ENCODE measurements at places on chromosomes 2 and 18. TPM values are rescaled to one million over a fixed set of nuclear protein-coding genes. Genes with fewer than 3 reads are reported as not detected.
A peak's percentile ranks its signal among the peaks of the same experiment; 100 is the strongest.

Gene CCDC138
- polyA plus RNA-seq = 1.8 TPM

Gene SERPINB2
- 14.5 TPM for polyA plus RNA-seq

Gene PPP1R1C
- 1.2 TPM for polyA plus RNA-seq

Gene KIF5C
- polyA plus RNA-seq = 0.22 TPM

Gene CHST10
- polyA plus RNA-seq = 5.5 TPM

Gene LINC00305
- polyA plus RNA-seq = 0.44 TPM

Gene TCF23
- 0.04 TPM for polyA plus RNA-seq

Gene ADAM23
- polyA plus RNA-seq = 0.76 TPM

Gene GDF7
- polyA plus RNA-seq = 0.10 TPM

Gene PTPRN
- 0.22 TPM for polyA plus RNA-seq

Gene ZNF521
- 1.5 TPM for polyA plus RNA-seq

DNA sequence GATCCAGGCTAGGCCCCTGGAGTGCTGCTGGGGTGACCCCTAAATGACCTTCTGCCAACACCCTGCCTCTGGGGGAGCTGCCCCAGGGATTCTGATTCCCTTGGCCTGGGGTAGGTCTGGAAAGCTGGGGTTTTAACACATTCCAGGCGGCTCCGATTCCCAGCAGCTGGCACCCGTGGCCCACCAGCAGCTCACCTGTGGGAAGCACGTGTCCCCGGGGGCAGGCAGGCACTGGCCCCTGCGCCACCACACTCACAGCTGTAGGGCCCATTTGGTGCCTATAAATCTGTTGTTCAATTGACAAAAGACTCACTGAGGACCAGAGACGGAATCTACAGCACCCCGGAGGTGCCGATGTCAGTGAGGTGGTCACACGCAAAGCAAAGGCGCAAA lies 4.1 kb upstream of the KLHL30 start:
- H3K27me3 ChIP-seq = peaks cover 2% of the 10 kb centered on the region
- DNase-seq = no peak
- H3K27ac ChIP-seq = no peak overlapping the region

DNA sequence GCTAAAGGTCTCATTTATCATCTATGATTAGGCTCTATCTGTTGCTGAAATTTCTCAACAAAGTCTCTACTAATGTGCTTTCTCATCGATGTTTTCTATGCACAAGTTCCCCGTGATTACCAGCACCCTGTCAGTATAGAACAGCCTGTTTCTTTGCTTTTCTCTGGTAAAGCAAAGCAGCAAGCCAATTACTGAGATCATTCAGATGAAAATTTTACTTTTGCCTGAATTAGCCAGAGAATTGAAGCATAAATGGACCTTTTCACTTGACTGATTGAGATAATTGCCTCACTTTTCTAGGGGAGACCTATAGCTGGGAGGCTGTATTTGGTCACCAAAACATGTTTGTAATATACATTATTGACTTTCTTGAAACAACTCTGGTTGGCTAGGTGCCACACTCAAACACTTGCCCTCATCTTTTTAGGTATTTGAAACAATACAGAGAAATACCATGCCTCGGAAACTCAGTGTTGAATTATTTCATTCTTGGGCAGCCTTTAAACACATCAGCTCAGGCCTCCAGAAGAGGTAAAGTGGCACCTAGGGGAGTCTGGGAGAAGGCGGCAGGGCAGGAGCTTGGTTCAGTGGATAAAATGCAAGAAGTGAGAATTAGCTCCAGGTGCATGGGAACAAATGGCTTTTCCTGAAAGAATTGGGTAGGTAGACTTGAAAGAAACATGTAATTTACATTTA lies 96.2 kb downstream of the GALNT3 start:
- no peaks in the 10 kb centered on the region for H3K4me1 ChIP-seq
- H3K27ac ChIP-seq = no peak overlapping the region
- no peaks in the 10 kb centered on the region for H3K36me3 ChIP-seq
- no peak for DNase-seq

- no peaks in the 10 kb centered on the region for H3K4me1 ChIP-seq
- no peak overlapping the region for H3K27ac ChIP-seq
- no peak for DNase-seq
- H3K36me3 ChIP-seq = no peaks in the 10 kb centered on the region
- H3K4me3 ChIP-seq = no peak overlapping the region
These were observed 143.8 kb downstream of the GALNT14 start for GRCh38 chr2:30994227-30995056.

DNA sequence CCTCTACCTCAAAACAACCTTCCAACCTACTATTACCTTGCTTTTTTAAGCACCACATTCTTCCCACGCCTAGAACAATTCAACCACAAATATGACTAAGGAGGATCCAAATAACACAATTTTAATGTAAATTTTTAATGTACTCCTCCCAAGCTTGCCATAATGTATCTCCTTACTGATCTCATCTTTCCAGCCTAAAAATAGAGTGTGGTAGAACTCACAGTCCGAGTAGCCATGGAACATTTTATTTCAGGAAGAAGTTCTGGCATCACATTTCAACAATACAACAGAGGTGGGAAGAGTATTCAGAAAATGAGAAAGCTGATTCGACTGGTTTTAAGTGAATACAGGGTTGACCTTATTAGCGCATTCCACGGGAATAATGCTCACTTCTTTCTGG lies 15.4 kb downstream of the FEZ2 start:
- no peak overlapping the region for H3K4me3 ChIP-seq
- no peaks in the 10 kb centered on the region for H3K4me1 ChIP-seq
- no peak for DNase-seq
- H3K27ac ChIP-seq = no peak overlapping the region

- H3K27ac ChIP-seq = no peak overlapping the region
- no peak for DNase-seq
- no peaks in the 10 kb centered on the region for H3K36me3 ChIP-seq
- no peaks in the 10 kb centered on the region for H3K27me3 ChIP-seq
- no peak overlapping the region for H3K4me3 ChIP-seq
- no peaks in the 10 kb centered on the region for H3K4me1 ChIP-seq
These were observed 173.0 kb upstream of the STK17B start for GRCh38 chr2:196344397-196344796.

GRCh38 chr2:7956126-7956689 lies 725.6 kb upstream of the ID2 start:
- no peaks in the 10 kb centered on the region for H3K36me3 ChIP-seq
- no peak overlapping the region for H3K27ac ChIP-seq
- H3K27me3 ChIP-seq = no peaks in the 10 kb centered on the region
- no peak for DNase-seq
- H3K4me1 ChIP-seq = no peaks in the 10 kb centered on the region
- H3K4me3 ChIP-seq = no peak overlapping the region

- no peak for DNase-seq
- H3K36me3 ChIP-seq = no peaks in the 10 kb centered on the region
- no peak overlapping the region for H3K4me3 ChIP-seq
These were observed 965 bp upstream of the ELOA2 start for GRCh38 chr18:47036298-47036874.

DNA sequence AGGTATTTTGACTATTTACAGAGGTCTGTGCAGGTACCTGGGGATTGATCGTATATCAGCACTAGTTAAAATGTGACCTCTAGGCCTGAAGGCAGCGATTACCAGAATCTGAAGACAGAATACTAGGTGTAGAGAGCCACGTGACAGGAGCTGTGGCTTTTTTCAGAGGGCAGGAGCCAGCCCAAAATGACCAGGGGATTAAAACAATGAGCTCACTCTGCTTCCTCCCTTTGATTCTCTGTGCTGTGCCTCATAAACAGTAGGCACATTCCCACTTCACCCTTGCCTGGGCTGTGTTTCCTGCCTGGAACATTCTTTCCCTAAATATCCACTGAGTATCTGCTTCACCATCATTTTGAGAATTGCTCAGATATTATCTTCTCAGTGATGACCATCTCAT lies 15.2 kb downstream of the ITGAV start:
- DNase-seq = no peak
- no peaks in the 10 kb centered on the region for H3K36me3 ChIP-seq
- H3K27me3 ChIP-seq = no peaks in the 10 kb centered on the region

GRCh38 chr2:9998916-9999654 lies 44.3 kb upstream of the KLF11 start:
- H3K27me3 ChIP-seq = no peaks in the 10 kb centered on the region
- no peak overlapping the region for H3K27ac ChIP-seq
- no peak for DNase-seq
- no peaks in the 10 kb centered on the region for H3K4me1 ChIP-seq
- H3K4me3 ChIP-seq = no peak overlapping the region
- no peaks in the 10 kb centered on the region for H3K36me3 ChIP-seq

GRCh38 chr2:96769814-96770213 lies 9.1 kb downstream of the CNNM4 start:
- DNase-seq = no peak
- H3K27me3 ChIP-seq = no peaks in the 10 kb centered on the region
- no peaks in the 10 kb centered on the region for H3K4me1 ChIP-seq
- H3K4me3 ChIP-seq = no peak overlapping the region

DNA sequence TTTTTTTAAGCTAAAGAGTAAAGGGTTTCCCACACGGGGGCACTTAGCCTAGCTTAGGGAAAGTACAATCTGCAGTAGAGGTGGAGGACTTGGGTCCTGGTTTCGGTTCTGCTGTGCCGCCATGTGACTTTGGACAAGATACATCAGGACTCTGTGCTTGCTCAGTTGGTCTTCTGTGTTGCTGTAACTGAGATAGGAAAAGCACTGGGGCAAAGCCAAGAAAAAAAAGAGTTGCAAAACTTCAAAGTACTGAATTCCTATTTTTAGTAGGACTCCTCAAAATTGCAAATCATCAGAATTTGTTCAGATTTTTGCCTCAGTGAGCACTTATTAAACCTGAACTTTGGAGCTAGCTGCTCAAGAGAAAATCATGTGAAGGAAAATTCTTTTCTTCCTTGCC lies 96.3 kb upstream of the STON1 start:
- no peaks in the 10 kb centered on the region for H3K36me3 ChIP-seq
- no peaks in the 10 kb centered on the region for H3K27me3 ChIP-seq
- H3K27ac ChIP-seq = no peak overlapping the region
- no peak for DNase-seq
- peaks cover 10% of the 10 kb centered on the region for H3K4me1 ChIP-seq

DNA sequence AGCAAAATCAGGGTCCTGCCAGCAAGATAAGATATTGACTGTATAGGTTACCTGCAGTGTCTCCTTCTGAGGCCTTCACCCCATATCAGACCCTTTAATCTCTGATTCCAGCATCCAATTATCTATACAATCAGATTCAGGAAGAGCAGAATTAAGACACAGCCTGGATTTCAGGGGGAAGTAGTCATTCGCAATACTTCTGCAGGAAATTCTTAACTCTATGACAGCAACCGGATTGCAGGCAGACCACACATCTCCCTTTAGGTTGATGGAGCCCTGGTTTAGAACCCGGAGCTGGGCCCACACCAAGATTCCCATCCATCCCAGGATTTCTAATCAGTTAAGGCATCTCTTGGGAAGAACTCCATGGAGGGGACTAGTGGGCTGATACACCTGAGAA lies 9.5 kb downstream of the ARL4C start:
- H3K27ac ChIP-seq = no peak overlapping the region
- H3K36me3 ChIP-seq = no peaks in the 10 kb centered on the region
- no peaks in the 10 kb centered on the region for H3K27me3 ChIP-seq
- DNase-seq = no peak

GRCh38 chr18:69752737-69753380 lies 194.8 kb downstream of the CD226 start:
- peak; percentile 47 for DNase-seq
- H3K27me3 ChIP-seq = no peaks in the 10 kb centered on the region

DNA sequence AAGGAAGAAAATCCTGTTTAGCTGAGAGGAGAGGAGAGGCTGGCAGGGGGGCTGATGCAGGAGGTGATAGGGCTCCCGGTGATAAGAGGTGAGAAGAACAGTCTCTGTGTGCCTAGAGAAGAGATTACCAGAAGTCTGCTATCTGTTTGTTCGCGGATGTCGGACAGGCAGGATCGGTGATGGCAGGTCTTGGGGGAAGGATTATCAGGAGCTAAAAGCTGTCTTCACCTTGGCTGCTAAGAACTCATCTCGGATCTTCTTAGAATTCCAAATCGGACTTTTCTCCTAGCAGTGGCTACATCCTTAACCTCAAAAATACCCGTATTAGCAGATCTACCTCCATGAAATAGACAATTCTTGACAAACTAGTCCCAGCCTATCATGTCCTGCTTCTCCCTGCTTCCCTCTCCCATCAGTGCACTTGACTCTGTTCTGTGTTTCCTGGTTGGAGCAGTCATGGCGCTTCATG lies 282.1 kb upstream of the TRIB2 start:
- H3K36me3 ChIP-seq = no peaks in the 10 kb centered on the region
- H3K4me1 ChIP-seq = no peaks in the 10 kb centered on the region
- no peaks in the 10 kb centered on the region for H3K27me3 ChIP-seq
- no peak for DNase-seq

DNA sequence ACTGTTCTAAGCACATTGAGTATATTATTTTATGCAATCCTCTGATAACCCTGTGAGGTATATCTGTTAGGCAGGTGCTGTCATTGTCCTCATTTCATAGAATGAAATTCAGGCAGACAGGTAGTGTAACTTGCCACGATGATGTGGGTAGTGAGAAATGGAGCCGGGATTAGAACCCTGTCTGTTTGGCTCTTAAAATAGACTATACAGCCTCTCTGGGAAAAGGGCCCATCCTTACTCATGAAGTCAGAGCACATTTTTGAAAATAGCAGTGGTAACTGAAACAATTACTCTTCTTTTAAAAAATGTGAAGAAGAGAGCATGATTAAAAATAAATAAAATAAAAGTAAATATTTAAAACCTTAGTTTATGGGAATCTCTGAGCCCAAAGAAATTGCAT lies 23.0 kb downstream of the FAM171B start:
- H3K36me3 ChIP-seq = no peaks in the 10 kb centered on the region
- no peaks in the 10 kb centered on the region for H3K4me1 ChIP-seq
- no peak overlapping the region for H3K4me3 ChIP-seq
- H3K27ac ChIP-seq = no peak overlapping the region
- DNase-seq = no peak
- H3K27me3 ChIP-seq = no peaks in the 10 kb centered on the region

GRCh38 chr18:13003466-13003896 lies 12.3 kb downstream of the CEP192 start:
- peaks cover 2% of the 10 kb centered on the region for H3K4me1 ChIP-seq
- no peak overlapping the region for H3K4me3 ChIP-seq

DNA sequence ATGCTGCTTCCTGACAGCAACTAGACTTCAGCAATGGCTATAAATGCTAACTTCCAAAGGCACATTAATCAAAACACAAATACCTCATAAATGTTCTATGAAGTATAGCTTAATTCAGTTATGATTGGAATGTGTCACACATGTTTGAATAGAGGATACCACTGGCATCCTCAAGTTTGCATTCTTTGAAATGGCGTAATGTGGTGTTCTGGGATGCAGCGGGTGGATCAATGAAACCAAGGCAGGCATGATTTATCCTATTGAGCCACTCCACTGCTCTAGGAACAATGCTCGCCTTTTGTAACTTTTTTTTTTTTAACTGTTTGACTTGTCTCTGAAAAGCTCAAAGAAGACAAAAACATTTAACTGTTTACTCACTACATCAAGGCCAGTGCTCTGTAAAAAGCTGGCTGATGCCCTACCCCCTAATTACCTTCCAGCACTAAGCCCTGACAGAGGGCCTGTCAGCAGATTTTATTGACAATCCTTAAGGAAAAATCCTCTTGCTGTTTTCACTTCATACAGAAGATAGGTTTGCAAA lies 278.8 kb upstream of the SESTD1 start:
- H3K36me3 ChIP-seq = no peaks in the 10 kb centered on the region
- no peaks in the 10 kb centered on the region for H3K27me3 ChIP-seq
- no peak overlapping the region for H3K4me3 ChIP-seq
- H3K4me1 ChIP-seq = no peaks in the 10 kb centered on the region
- H3K27ac ChIP-seq = no peak overlapping the region
